Left cardiac atrium (tissue), 4 donors: ENCODE measurements at places on chromosomes 5 and 9. TPM values are rescaled to one million over a fixed set of nuclear protein-coding genes. Genes with fewer than 3 reads are reported as not detected.

Gene SEC24A
- 10.1 TPM for total RNA-seq

DNA sequence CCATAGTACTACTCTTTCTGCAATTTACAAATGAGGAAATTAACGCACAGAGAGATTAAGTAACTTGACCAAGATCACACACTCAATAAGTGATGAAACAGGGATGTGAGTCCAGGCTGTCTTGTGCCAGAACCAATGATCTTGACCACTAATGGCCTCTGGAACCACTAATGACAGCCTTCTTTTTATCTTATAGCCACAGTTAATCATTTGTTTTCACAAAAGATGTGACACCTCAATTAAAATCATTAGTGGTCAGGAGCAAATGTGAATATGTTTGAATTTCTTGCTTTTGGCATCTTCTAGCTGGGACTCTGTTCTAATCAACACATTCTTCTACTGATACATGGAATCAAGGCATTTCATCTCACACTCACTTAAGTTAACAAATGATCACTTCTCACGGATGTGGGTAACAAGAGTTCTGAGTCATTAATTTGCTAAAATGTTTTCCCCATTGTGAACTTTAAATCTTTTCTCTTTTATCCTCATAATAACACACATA is 102.7 kb upstream of the CD180 start:
- no peak for DNase-seq

Gene ISL1
- not detected for total RNA-seq

Gene SLC6A7
- total RNA-seq: not detected

DNA sequence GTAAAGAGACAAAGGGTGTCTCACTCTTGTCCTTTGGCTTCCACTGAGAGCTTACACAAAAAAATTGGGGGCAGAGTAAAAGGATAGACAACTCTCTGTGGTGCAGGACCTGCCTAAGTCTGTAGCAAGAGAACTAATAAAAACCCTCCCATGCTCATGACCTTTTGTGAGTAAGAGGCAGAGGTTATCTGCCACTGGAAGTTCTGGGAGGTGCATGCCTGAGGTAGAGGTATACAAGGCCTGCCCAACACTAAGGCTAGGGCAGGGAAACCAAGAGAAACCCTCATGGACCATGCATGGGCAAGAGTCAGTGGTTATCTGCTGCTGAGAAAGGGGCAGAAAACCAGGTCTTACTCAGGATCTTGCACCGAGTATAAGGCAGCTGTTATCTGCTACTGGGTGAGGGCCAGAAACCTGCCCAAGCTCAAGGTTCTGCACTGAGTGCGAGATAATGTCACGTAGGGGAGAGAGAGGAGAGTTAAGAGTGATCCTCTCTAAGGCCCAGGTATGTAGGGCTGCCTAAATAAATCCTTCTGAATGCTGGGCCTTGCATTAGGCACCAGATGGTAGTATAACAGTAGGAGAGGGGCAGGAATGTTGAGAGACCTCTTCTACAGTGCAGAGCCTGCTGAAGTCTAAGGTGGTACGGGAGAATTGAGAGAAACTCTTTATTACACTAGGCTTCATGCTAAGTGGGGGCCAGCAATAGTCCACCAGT is 143.4 kb downstream of the MACROH2A1 start:
- no peak for DNase-seq

Gene TRPM6
- 0.71 TPM for total RNA-seq

GRCh38 chr9:108265065-108265464 is 590.7 kb downstream of the ACTL7B start:
- no peak for DNase-seq

GRCh38 chr9:129685933-129686259 is 20.4 kb downstream of the PRRX2 start:
- no peak for DNase-seq

GRCh38 chr5:17400724-17401469 is 97.1 kb upstream of the TAF11L2 start:
- DNase-seq: no peak

Gene MSANTD3
- 25.9 TPM for total RNA-seq

GRCh38 chr9:80375477-80375876 is 803.7 kb downstream of the TLE4 start:
- no peak for DNase-seq

Gene ANKRD18A
- 5.1 TPM for total RNA-seq

Gene SARDH
- 0.88 TPM for total RNA-seq

Gene CAMK4
- 0.53 TPM for total RNA-seq

DNA sequence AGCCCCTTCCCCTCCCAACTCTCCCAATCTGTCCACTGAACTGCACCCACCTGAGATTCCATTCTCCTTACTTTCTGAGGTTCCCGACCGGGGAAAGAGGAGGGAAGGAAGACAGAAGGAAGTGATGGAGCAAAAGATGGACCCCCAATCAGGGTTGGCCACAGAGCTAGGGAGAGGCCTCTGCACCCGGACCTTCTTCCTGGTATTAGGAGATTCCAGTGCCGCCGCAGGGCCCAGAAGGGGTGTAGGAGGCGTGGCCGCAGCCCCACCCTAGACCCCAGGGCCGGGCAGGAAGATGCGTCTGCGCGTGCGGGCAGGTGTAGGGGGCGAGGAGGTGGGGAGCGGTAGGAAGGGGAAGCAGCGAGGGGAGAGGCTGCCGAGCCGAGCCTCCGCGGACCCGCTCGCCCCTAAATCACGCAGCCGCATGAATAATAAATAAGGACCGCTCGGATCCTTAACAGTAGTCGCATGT is 104.2 kb upstream of the MVB12B start:
- DNase-seq: no peak

Gene BSPRY
- 0.27 TPM for total RNA-seq

DNA sequence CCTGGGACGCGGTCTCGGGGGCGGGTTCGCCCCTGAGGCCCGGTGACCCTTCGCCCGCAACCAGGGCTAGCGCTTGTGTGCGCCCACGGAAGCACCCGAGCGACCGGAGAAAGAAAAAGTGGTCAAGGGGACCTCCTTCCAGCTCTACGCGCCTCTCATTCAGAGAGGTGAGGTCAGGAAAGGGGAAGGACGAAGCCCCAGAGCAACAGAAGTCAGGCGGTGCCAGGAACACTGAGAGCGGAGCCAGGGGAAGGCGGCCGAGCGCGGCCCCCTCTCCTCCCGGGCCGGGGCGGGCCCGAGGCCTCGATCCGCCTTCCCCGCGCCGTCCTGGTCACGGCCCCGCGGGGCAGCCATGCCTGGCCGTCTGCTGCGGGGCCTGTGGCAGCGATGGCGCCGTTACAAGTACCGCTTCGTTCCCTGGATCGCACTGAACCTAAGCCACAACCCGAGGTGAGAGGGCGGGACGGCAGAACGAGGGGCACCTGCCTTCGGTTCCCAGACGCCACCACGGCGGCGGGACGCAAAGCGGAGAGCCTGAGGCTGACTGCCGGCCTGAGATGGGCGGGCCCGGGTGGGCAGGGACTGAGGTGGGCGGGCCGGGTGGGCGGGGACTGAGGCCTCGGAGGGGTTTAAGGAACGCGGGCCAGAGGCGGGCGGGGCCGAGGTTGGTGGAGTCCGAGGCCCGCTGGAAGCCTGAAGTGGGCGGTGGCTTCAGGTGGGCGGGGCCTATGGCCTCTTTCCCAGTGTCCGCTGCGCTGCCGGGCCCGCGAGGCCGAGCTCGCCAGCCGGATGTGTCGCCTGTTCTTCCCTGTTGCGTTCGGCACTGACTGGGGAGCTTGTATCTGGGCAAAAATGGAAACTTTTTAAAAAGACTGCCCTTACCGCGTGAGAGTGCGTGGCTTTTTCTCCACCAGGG is at the start of gene SETD9:
Gene SETD9, plus strand, starts transcription at position 303 of the 916 bp plus-strand sequence. Its CDS starts 50 bp downstream, at position 353.
- peak; percentile 100 for DNase-seq

DNA sequence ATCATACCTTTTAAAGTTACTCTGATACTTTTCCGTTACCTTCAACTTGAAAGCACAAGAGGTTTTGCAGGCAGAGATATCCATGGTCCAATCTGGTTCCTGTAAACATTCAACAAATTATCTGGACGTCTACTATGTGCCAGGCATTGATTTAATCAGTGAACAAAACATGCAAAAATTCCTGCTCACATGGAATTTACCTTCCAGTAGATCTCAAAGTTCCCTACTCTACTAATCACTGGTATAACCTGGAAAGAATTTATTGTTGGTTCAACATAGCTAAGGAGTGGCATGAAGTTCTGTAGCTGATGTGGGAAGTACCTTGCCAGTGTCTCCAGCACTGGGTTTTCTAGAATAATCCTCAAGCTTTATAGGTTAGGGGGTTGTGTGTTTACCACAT is 9.8 kb downstream of the OCLN start:
- DNase-seq: no peak

Gene GFRA3
- 0.92 TPM for total RNA-seq

Gene TRMO
- 8.2 TPM for total RNA-seq

GRCh38 chr9:32423371-32423770 is 38.9 kb downstream of the ACO1 start:
- no peak for DNase-seq

Gene AMBP
- 0.21 TPM for total RNA-seq

DNA sequence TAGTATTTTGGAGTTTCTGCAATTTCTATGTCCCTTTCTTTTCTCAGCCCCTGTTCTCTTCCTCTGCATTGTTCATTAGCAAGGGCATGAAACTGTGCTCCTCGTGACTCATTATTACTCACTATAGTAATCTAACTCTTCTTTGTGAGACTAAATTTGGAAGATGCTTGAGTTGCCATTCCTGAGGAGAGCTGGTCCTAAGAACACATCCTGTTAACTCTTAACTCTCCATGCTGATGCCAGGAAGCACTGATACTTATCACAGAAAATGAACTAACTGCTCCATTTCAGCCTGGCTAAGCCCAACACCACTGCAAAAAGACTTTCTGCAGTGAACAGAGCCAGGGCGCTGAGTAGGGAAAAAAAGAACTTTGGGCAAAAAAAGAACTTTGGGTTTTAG is 10.6 kb upstream of the CSNK1A1 start:
- DNase-seq: no peak

- DNase-seq: no peak
Measured at GRCh38 chr9:5230554-5230953, 665 bp upstream of the INSL4 start.

DNA sequence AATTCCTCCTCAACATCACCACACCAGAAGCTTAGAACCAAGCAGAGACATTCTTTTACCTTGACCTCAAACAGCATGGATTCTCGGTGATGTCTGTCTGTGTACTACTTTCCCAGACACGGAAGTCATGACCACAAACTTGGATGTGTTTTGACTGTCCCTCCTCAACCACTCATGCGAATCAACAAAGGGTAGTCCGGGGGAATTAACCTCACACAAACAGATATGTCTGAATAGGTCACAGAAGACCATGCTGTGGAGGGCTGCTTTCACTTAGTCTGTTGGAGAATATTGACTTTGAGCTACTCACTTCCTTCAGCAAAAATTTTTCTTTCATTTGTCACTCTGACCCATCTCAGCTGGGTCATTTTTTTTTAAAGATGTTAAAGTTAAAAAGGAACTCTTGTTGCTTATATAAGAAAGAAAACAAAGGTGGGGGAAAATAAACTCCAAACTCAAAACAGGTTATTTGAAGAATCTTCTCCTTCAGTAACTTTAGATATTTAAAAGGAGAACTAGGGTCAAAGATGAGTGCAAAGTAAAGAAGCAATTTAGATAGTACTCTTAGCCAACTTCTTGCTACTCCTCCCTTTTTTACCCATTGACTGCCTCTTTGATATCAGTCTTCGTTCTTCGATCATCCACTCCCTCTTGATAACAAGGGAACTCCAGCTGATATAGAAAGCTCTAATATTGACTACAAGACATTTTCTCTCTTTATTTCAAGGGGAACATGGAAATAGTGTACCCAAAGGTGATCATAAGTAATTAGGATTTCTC is 343.4 kb upstream of the CDH6 start:
- no peak for DNase-seq

Gene FYB1
- 5.0 TPM for total RNA-seq

DNA sequence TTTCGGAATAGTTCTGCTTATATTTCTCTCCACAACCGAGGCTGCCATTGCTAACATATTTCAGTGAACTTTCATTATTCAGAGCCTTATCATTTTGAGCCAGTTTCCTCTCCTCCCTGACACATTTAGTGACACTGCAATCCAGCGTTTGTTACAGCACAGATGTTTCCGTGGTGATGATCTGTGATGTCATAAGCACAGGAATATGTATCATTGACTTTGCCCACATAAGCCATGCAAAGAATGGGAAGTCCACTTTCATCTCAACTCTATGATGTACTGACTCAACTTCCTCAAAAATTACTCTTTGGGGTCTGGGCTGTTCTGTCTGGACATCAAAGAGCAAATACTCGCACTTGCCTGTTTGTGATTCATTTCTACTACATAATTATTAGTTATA is 291.8 kb downstream of the EBF1 start:
- no peak for DNase-seq

GRCh38 chr9:96183751-96184150 is 118.2 kb downstream of the HSD17B3 start:
- no peak for DNase-seq

DNA sequence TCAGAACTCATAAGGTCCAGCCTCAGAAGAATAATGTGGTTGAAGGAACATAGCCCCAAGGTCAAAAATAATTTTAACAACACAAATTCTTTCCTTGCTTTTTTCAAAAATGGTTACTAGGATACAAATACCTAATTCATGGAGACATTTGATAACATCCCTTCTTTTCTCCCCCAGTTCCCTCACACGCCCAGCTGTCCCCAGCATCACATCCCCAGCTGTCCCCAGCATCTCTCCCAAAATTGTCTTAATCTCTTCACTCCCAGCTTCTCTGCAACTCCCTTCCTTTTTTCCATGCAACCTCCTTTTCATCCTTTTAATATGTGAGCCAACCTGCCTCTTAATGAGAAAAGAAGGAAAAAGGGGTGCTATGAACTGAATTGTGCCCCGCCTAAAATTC is 77.8 kb downstream of the FSTL4 start:
- DNase-seq: no peak

GRCh38 chr9:8155706-8156105 is 356.1 kb upstream of the DMAC1 start:
- DNase-seq: no peak

DNA sequence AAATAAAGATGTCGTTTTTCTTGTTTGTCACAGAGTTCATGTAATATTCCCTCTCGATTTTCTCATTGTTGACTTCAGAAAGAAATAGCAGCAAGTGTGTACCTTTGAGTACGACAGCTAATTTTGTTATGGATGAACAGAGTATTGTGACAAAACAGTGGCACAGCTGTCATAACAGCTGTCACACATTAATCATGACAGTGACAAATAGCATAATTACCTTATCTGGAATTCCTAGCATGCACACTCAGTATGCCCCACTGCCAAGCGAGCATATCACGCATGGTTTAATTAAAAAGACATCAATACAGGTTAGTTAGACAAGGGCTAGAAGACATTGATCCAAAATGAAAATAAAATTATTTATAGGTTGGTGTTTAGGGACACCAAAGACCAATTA is 375.1 kb downstream of the SPATA31D1 start:
- no peak for DNase-seq
